ELR (cell line): ENCODE measurements at places on chromosomes 16 and 17.

DNA sequence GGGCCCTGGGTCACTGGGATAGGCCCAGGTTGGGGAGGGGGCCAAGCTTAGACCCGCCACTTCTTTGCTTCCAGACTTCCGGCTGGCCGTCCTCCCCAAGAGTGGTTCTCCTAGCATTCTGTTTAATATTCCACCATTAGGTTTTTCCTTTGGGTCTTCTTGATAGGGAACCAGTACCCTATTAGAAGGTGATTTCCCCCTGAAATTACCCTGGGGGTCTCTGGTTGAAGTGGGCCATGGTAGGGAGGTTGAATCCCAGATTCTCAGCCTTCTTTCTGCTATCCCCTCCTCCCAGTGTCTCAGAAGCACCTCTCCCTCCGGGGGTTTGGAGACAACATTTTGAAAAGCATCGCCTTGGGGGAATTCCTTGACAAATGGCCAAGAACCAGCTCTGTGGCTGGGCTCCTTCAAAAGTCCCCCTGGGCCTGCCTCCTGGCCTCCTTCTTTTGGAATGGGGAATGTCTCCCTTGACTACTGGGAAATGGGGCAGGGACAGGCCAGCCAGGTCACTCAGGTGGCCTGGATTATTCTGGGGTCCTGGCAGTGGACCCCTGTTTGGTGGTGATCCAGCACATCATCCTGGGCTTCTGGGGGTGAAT is 5.7 kb downstream of the LASP1 start:
- peak; percentile 63 for DNase-seq

GRCh38 chr17:2949469-2950044 is 113.8 kb downstream of the OR1D5 start:
- DNase-seq, result peak; percentile 46

- peak; percentile 95 for DNase-seq
Observed at GRCh38 chr16:70428178-70428998, 10.5 kb downstream of the ST3GAL2 start.

GRCh38 chr16:57727610-57728009 is 8.0 kb upstream of the KATNB1 start:
- no peak for DNase-seq

DNA sequence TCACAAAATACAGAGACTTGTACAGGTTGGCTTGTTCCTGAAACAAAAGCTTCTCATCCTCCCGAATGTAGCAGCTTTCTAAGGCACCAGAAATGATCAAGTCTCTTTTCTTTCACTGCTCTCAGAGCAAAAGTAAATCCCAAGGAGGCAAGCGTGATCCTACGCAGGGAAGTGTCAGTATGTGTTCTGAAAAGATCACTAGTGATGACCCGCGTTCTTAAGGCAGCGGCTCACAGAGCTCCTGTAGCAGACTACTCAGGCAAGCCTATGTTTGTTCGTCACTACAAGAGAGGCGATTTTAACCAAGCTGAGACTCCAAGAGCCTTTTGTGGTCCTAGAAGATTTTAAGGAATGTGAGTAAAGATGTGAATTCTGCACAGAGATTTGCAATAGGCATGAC is 34.5 kb downstream of the WIPI1 start:
- DNase-seq, result no peak

DNA sequence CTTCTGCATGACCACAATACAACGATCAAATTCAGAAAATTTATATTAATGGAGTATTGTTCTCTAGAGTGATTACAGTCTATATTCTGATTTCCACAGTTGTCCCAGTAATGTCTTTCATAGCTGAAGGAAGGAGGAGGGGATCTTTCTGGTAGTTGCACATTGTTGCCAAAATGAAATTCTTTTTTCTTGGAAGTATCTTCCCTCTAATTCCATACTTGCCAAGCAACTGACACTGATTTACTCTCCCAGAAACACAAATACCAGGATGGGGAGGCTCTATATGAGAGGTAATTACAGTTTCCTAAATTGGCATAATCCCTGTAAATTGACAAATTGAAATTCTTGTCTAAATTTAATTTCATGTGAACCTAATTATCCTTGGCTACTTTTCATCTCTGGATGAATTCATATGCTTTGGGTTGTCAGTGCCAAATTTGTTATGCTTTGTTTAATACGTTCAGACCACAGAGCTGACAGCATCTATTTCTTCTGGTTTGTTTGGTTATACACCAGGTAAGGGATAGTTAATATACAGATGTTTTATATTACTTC is 30.0 kb downstream of the NOL11 start:
- DNase-seq, result no peak

DNA sequence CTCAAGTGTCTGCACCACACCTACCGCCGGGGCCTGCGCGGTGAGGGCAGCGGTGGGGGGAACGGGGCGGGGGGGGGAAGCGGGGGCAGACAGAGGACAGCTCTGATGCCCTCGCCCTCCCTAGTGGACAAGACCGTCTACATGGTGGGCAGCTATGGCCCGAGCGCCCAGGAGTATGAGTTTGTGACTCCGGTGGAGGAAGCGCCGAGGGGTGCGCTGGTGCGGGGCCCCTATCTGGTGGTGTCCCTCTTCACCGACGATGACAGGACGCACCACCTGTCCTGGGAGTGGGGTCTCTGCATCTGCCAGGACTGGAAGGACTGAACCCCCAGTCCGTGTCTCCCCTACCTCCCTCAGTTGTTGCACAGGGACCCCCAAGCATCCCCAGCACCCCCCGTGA is 473 bp upstream of the PDIA2 start:
- DNase-seq, result no peak

DNA sequence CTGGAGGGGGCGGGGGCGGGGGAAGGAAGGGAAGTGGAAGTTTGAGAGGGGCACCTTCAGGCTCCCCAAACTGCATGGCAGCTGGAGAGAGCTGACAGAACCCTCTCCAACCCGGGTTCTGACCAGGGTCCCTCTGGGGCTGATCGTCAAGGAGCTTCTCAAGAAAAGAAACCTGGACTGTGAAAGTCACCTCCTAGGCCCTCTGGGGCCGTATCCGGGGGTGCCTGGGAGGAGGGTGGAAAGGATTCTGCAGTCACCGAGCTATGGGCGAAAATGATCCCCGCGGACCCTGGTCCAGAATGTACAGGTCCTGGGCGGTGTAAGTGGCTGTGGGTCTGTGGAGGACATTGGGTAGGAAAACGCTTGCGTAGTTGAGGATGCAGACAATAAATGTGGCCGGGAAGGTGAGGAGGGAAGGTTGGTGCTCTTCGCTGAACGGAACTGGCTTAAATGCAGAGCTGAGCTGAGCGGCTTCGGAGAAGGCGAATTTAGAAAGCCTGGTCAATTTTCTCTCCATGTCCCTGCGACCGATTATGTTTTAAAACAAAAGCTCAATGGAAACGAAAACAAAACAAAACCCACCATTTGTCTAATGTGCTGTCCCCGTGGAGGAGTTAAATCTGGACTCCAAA is 3.6 kb upstream of the LHX1 start:
- no peak for DNase-seq

GRCh38 chr16:872436-873242 is 72.1 kb upstream of the GNG13 start:
- DNase-seq, result no peak

- DNase-seq, result no peak
Observed at GRCh38 chr17:50359998-50360461, 13.0 kb downstream of the MRPL27 start.

- DNase-seq, result no peak
Observed at GRCh38 chr17:76083536-76084182, 4.7 kb downstream of the ZACN start.

DNA sequence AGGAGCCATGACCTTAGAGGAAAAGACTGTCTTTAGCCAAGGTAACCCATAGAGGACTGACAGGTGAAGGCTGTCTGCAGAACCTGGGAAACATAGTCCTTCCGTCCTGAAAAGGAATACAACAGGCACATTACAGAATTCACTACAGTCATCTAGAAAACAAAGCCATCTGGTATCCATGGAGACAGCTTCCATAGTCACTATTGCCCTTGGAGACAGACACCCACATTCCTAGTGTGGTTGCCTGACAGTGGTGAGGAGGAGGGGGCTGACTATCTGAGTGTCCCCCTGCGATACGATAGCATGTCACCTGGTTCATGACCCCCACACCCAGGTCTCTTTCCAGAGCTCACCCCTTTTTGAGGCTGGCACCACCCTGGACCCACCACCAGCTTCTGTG is 254.7 kb downstream of the CDH13 start:
- DNase-seq, result no peak

DNA sequence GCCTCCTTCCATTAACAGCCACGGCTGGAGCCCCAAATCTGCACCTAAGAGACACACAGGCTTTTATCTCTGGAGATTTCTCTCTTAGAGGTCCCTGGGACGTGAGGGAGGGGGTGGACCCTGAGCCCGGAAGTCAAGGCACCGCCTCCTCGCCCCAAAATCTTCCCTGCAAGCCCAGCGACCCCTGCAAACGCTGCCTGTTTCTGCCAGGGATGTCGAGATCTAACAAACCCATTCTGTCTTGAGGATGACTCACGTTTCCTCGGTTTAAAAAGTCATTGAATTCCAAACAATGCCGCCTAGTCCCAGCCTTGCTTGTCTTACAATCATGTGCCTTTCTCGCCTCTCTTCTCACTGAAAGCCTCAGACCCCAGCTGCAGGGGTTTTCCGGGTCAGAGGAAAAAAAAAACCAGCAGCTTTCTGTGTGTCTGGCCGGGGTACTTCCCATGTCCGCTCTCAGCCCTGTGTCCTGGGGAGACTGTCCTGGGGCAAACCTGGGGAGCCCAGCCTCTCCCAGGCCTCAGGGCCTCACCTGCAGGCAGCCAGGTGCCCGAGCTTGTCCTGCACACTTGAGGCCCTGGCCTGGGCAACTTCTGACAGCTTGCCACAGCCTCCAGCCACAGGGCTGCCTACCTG is 15.4 kb downstream of the ARL2BP start:
- peak; percentile 84 for DNase-seq

- DNase-seq, result peak; percentile 8
Observed at GRCh38 chr16:77376358-77376757, 58.5 kb downstream of the ADAMTS18 start.

GRCh38 chr16:11101695-11102522 is 154.1 kb downstream of the SOCS1 start:
- DNase-seq, result no peak

- DNase-seq, result no peak
Observed at GRCh38 chr17:19975601-19976000, 2.0 kb downstream of the AKAP10 start.

GRCh38 chr17:44000141-44000860 is 4.1 kb upstream of the NAGS start:
- DNase-seq, result peak; percentile 47

DNA sequence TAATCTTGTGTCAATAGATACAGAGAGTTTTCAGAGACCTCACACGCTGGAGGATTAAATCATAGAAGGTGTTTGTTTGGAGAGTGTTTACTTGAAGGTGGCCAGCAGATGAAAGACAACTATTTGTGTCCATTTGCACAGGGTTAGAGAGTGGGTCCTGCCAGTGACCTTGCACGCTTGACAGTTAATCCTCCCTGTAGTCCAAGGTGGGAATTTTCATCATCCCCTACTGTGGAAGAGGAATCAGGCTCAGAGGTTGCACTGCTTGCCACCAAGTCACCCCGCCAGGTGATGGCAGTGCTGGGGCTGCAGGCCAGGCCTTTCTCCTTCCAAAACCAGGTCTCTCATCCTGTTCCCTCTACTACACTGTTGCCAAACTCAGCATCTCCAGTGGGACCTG is 12.3 kb downstream of the CDH1 start:
- DNase-seq, result no peak

GRCh38 chr17:37702598-37702997 is 42.3 kb downstream of the HNF1B start:
- peak; percentile 83 for DNase-seq

GRCh38 chr16:49485663-49486062 is 112.1 kb downstream of the C16orf78 start:
- DNase-seq, result no peak

- DNase-seq, result peak; percentile 50
Observed at GRCh38 chr16:84144209-84144858, 643 bp downstream of the HSDL1 start.

- no peak for DNase-seq
Observed at GRCh38 chr16:49604602-49605001, 231.0 kb downstream of the C16orf78 start.

- no peak for DNase-seq
Observed at GRCh38 chr16:51951668-51952298, 595.2 kb downstream of the TOX3 start.

GRCh38 chr17:77821114-77821513 is 137.4 kb upstream of the TNRC6C start:
- no peak for DNase-seq

- no peak for DNase-seq
Observed at GRCh38 chr17:74466111-74466827, at the start of gene CD300A. TSS of gene CD300A (plus strand) at chr17:74466634. CDS start at chr17:74466704, 70 bp downstream.

GRCh38 chr17:11786711-11787438 is 188.6 kb downstream of the DNAH9 start:
- DNase-seq, result no peak

DNA sequence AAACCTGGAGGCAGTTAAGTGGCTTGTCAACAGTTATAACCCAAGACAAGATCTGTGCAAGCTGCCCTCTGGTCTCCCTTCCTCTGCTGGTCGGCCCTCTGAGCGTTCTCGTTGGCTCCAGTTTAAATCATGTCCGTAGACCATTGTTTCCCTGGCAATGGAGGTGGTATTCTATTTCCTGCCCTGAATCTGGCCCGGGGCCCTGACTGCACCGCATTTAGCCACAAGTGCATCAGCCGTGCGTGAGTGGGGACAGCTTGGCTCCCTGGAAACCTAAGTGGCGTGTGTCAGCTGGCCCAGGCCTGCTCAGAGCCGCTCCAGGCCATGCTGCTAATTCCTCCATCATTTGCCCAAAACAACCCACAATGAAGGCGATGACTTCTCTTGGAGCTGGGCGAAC is 15.0 kb upstream of the MYLK3 start:
- DNase-seq, result no peak

DNA sequence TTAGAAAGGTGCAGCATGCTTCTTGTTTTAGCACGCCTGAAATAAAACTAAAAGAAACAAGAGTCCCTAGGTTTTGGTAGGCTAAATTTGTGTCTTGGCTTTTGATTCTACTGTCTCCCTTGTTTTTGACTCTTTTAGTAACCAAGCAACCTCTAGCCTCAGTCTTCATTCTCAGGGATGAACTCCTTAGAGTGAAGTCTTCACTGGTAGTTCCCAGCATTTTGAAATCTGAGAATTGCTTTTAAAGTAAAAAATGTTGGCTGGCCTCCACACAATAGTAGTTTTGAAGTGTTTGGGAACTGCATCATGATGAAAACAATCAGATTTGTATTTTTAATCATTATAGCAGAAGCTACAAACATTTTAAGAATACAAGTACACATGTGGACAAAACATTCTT is 6.1 kb upstream of the CDR2 start:
- no peak for DNase-seq

GRCh38 chr17:8900626-8901585 is 33.4 kb upstream of the PIK3R6 start:
- no peak for DNase-seq

DNA sequence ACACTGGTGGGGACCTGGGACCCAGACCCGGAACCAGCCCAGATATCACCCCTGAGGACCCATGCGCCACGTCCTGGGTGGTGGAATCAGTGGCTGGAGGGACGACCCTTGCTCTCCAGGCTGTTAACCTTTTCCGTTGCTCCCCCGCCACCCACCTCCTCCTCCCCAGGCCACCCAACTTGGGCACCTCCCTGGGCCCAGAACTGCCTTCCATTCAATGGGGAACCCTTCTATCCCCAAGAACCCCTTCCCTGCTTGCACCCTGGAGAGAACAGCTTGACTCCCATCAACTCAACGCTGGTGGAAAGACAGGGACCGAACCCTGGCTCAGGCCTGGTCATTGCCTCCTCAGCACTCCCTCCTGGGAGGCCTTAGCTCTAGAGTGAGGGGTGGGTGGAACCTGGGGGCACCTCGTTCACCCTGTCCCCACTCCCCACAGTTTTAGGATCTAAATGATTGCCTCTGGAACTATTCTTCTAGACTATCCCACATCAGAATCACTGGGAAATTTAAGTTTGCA is 5.7 kb upstream of the IL32 start:
- DNase-seq, result no peak

GRCh38 chr16:4315186-4316107 is at the start of gene GLIS2:
TSS of gene GLIS2 (plus strand) at chr16:4316067. CDS start at chr16:4332281, 16,214 bp downstream.
- peak; percentile 76 for DNase-seq
